ENCODE measurements at places on chromosomes 7 and 10.

DNA sequence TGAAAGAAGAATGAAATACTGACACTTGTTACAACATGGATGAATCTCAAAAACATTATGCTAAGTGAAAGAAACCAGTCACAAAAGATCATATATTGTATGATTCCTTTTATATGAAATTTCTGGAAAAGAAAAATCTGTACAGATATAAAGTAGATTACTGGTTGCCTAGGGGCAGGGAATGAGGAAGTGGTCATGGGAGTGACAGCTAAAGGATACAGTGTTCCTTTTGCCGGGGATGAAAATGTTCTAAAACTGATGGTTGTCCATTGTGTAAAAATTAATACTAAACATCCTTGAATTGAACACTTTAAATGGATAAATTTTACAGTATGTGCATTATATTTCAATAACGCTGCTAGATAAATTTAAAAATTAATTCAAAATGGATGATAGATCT is 25.1 kb downstream of the ALOX5 start:
- no peak for DNase-seq

GRCh38 chr7:4139656-4140625 is 542.2 kb upstream of the FOXK1 start:
- DNase-seq = no peak

- DNase-seq = no peak
These were observed 113.8 kb upstream of the PPP2R2D start for GRCh38 chr10:131786756-131787605.

GRCh38 chr10:48450233-48450740 is 143.8 kb downstream of the MAPK8 start:
- no peak for DNase-seq

DNA sequence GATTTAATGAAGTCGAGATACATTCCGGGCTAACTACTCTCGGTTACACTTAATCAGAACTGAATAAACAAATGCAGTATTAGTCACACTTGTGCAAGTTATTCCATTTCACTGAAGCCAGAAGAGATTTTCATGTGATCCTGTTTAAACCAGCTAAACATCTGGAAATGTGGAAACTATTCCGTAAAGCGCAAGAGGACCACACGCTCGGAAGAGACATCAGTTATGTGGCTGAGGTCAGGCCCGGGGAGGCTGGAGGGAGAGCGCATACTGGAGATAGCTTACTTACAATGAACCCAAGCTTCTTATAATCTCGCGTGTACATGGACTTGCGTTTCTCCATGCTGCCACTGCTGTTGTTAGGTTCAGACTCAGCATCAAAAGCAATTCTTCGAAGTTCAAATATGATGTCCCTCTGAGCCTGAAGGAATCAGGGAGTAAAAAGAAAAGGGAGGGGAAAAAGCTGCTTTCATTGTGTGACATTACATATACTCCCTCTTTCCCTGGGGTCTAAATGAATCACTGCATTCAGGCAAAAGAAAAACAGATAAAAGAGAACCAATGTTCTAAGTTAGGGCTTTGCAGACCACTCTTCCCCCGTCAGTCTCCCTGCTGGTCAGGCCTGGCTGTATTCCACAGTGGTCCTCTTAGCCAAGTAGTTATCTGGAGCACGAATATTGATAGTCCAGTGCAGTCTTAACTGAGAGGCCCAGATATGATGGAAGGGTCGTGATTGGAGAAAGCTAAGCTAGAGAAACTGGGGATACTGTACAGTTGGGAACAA is 237.4 kb downstream of the ELMO1 start:
- no peak for DNase-seq

- DNase-seq = no peak
These were observed 128.5 kb downstream of the ANKRD7 start for GRCh38 chr7:118352867-118353453.

GRCh38 chr10:129725482-129725881 is 238.6 kb downstream of the EBF3 start:
- DNase-seq = no peak

DNA sequence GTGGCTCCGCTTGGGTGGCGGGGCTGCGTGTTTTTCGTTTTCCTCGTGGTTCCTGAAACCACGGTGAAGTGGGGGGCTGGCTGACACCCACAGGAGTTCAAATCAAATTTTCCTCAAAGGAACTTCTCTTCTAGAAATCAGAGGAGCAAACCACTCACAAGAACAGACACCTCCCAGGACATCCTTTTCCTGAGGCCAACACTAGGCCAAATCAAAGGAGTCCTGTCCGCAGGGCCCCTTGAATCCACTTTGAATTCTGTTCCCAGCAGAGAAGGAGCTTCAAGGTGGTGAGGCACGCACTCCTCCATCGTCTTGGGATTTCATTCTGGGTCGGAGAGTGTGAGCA is 29.9 kb upstream of the ZNF273 start:
- DNase-seq = no peak

GRCh38 chr10:10598297-10598696 is 419.4 kb upstream of the CELF2 start:
- no peak for DNase-seq

- no peak for DNase-seq
These were observed 119.3 kb upstream of the TCERG1L start for GRCh38 chr10:131430716-131431412.

DNA sequence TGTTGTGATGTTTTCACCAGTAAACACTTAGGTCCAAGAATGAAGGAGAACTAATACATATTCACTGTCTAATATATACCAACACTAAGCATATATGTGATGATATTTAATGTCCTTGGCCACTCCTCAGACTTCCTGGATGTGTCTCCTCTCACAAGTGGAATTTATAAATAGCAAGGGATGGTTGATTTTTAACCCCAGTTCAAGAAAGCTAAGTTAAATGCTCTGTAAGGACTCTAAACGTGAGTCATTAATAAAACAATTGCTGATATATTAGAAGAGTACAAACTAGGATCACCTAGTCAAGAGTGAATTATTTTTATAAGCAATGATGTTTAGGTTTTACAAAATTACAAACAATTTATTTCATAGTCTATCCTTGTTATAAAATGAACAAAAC is 355.9 kb upstream of the TMEM229A start:
- DNase-seq = no peak

DNA sequence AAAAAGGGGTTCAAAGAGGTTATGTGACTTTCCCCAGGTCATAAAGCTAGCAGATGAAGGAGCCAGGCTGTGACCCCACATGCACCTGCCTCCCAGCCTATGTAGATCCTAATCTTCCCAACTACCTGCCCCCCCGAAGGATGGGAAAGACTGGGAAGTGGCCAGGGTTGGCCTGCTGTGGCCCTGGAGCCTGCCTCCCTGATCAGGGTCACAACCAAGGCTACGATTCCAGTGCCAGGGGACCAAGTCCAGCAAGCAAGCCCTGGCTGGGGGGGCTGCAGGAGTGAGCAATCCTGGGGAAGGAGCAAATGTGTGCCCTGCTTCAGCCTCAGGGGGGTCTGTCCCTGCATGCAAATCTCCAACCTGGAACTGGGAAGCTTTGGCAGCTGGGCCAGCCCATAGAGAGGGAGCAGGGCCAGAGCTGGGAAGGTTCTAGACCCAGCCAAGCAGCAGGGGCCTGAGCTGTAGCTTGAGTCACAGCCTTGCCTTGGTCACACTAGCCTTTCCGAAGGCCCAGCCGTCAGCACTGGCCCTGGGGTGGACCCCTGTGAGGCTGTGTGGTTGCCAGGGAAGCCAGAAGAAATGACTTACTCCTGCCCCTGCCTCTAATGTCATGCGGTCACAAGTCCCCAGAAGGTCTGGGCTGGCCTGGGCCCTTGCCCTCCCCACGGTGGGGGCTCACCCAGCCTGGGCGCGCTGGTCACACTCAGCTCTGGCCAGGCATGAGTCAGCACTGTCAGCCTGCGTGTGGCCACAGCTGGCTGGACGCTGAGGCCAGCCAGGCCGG is 96.4 kb upstream of the ZMIZ1 start:
- peak; percentile 15 for DNase-seq

DNA sequence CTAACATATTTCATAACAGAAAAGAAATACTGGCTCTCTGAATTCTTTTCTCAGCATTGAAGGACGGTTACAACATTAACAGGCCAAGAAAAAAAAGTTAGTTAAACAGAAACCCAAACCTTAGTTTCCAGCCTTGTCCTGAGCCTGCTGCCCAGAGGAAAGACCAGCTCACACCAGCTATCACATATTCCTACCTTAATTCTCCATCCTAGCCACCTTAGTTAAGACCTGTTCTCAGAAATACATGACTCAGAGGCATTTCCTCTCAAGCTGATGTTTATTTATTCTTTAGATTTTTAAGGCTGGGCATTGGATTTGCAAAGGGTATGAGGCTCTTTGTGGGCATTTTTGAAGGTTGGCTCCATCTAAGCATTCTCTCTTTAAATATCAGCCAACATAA is 34.3 kb upstream of the ADAM12 start:
- DNase-seq = no peak

DNA sequence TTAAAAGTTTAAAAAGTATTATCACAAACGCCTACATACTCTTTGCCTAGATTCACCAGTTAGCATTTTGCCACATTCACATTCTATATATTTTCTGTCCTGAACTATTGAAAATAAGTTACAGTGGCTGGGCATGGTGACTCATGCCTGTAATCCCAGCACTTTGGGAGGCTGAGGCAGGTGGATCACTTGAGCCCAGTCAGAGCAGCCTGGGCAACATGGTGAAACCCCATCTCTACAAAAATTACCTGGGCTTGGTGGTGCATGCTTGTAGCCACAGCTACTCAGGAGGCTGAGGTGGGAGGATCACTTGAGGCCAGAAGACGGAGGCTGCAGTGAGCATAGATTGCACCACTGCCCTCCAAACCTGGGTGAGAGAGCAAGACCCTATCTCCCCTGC is 5.3 kb downstream of the ARPC1A start:
- no peak for DNase-seq

- no peak for DNase-seq
These were observed 397.5 kb downstream of the KCNMA1 start for GRCh38 chr10:77240041-77240652.

DNA sequence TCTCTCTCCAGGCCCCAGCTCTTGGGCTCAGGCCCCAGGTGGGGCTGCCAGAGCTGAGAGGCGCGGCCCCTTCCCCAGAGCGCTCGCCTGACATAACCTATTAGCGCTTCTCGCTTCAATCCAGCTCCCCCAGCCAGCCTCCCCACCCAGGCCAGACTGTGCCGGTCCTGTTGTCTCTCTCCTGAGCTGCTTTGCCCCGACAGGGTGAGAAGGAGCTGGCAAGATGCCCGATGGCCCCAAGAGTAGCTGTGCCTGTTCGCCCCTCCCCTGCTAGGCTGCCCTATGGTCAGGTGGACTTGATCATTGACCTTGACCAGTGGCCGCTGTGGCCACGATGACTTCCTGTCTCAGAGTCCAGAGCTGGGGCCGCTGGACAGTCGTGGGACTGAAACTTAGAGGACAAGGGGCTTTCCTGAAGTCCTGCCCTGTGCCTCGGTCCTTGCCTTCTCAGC is 9.1 kb downstream of the TMEM270 start:
- no peak for DNase-seq

DNA sequence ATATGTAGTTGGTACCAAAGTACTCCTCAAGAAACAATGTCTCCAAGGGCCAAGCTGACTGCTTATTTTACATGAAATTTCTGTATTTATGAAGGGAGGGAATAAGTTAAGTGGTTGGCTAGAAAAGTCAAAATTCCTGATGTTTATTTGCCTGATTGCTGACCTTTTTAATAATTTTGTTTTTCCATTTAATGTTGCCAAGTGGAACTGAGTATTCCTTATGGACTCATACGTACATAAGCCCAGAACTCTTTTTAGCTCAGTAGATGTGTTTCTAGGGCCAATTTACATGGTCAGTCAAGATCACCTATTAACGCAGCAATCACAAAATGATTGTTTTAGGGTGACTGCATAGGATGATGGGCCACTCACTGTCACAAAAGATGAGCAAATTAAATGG is 78.3 kb upstream of the FZD8 start:
- no peak for DNase-seq

GRCh38 chr7:46606761-46607160 is 685.7 kb upstream of the IGFBP3 start:
- no peak for DNase-seq

- no peak for DNase-seq
These were observed 27.6 kb upstream of the FAM204A start for GRCh38 chr10:118369641-118370205.

- no peak for DNase-seq
These were observed 395.1 kb upstream of the GALNT17 start for GRCh38 chr7:70736715-70737460.

DNA sequence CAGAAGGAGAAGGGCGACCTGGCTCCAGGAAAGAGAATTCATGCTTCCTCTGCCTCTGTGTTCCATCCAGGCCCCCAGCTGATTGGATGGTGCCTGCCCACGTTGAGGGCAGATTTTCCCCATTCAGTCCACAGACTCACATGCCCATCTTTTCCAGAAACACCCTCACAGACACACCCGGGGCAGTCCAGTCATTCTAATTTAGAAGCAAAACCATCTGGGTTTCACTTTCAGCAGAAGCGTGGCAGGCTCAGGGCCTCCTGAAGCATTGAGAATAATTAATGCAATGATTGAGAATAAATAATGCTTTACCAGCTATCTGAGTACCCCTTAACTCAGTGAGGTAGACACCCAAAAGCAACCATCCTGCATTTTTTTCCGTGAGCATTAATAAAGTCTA is 30.2 kb upstream of the CREB5 start:
- no peak for DNase-seq

GRCh38 chr7:152970481-152970880 is 210.9 kb downstream of the ACTR3B start:
- DNase-seq = no peak

- DNase-seq = no peak
These were observed 109.9 kb downstream of the JCAD start for GRCh38 chr10:29949411-29950011.

DNA sequence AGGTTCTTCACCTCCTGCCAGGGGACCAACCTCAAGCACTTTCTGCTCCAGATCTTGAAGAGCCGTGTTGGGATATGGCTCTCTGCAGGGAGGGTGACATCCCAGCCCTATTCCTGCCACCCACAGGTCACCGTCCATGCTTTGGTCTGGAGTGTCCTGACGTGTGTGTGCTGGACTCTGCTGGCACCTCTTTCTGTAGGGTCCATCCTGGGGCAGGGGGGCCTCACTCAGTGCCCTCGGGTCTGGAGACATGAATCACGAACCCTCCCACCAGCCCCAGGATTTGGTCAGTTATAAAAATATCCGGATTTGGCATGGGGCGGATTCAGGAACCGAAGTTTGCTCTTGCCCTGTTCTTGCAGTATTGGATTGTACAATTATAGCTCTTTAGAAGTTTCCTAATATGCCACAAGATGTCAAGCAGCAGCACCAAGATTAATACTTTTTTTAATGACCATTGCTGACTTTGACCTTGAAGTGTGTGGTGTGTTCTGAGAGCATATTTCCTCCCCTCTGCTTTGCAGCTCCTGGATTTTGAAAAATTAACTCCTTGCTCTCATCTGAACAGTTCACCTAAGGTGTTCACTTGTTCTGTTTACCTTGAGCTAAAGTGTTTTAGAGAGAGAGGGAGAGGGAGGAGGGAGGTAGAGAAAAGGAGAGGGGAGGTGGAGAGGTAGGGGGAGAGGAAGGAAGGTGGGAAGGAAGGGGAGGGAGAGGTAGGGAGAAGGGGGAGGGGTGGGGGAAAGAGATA is 95.4 kb upstream of the SHH start:
- DNase-seq = no peak
